ENCODE measurements at places on chromosomes 5 and 9.

DNA sequence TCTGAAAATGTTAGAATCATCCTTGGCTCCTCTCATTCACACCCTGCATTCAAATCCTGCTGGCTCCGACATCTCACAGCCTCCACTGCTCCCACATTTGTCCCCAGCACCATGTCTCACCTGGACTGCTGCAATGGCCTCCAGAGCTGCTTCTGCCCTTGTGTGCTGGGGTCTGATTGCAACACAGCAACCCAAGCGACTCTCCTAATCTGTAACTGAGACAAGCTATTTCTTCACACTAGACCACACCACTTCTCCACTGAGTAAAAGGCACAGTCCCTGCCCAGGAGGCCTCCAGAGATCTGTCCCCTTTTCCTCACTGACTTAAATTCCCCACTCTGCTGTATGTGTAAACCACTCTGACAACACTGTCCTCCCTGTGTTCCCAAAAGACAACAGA, 151.1 kb upstream of the TAS2R1 start:
- DNase-seq = no peak

DNA sequence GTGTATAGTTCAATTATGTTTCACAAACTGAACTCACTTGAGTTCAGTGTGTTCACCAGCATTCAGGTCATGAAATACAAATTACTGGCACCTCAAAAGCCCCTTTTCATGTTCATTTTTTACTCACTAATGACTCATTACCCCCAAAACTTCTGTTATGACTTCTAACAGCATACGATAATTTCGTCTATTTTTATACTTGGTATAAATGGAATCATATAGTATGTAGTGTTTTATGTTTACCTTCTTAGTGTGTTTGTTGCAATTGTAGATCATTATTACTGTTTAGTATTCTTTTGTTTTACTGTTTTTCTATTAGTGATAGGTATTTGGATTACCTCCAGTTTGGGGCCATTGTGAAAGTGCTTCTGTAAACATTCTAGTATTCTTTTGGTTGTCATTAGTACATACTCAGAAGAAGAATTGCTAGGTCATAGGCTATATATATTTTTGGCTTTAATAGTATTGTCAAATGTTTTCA, 33.4 kb downstream of the DDX4 start:
- no peak for DNase-seq

GRCh38 chr5:56985936-56986625, 34.2 kb upstream of the MIER3 start:
- no peak for DNase-seq

- no peak for DNase-seq
These were observed 1.9 kb upstream of the NDUFB6 start for GRCh38 chr9:32574858-32575257.

- DNase-seq = no peak
These were observed 54.8 kb upstream of the HMHB1 start for GRCh38 chr5:143757116-143757515.

DNA sequence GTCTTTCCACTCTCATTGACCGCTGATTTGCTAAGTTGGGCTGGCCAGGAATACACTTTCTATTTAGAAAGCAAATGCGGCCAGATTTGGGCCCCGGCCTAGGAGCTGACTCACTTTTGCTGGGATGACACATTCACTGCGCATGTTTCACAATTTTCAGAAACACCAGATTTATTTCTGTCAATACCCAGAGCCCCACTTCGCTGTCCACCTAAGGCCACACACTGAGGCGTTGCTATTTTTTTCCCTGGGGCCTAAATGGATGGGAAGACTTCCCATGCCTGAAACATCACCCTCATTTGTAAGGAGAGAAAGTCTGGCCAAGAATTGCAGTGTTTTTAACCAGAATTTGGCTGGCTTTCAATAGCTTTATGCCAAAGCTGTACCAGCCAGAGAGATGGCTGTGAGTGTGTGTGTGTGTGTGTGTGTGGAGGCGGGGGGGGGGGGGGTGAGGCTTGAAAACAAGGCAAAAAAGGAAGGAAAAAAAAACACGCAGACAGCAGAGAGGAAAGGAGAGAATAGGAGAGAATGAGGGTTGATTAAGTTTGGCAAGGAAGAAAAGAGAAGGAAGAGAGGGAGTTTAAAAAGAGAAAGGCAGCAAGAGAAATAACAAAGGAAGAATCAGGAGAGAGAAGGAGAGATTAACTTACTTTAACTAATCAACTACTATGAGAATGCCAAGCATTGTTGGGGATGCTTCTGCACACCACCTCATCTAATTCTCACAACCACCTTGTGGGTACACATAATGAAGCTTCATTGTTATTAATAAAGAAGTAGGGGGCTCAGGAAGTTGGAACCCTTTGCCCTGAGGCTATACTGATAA, 261.4 kb upstream of the KLF4 start:
- no peak for DNase-seq

GRCh38 chr5:176626876-176627236, 3.5 kb downstream of the SNCB start:
- DNase-seq = no peak

- no peak for DNase-seq
These were observed 97.6 kb downstream of the GNAQ start for GRCh38 chr9:77933976-77934375.

DNA sequence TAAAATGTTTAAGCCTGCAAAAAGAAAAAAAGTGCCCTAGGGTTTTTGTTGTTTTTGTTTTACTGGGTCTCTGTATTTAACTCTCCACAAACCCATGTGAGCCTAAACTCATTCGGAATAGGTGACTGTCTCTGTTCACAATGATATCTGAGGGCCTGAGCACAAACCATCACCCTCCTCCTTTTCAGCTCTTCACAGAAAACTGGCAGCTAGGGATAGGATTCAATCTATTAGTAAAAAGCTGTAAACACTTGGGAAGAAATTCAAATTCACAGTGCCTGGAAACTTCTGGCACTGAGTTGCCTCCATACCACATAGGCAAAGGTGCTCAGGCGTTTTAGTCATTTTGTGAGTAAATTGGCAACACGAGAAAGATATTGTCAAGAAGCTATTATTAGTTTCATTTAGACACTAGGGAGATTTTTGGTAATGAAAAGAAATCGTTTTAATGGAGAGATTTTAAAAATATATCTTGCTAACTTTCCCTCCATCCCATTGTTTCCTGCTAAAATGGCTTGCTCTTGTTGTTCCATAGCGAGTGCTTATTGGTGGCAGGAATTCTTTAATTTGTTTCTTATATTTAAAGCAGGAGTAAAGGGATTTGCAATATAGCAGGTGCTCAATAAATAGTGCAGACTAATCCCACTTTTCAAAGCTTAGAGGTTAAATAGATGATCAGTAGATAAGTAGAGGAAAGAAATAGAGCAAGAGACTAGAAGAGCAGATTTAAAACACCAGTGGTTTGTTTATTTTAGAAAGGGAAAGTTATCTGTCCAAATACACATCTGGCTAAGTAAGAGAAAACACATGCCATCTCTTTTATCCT, 9.7 kb downstream of the FOXD1 start:
- no peak for DNase-seq

DNA sequence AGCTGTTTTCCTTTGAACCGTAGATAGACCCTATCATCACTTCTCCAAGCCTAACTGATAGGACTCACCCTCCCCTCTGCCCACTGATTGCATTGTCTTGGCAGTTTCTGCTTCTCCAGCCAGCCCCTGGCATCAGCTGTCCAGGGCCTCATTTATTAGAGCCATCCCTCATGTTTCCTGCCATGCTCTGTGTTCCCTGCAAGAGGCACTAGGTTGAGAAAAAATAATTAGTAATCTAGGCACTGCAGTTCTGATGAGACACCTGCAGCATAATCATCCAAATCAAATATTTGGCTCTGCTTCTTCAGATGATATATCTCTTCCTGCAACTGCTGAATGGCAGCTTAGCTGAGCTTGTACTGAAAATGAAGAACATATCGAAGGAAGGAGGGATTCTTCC, 303.0 kb upstream of the TLE4 start:
- DNase-seq = no peak

- no peak for DNase-seq
These were observed 1978.6 kb upstream of the CDH6 start for GRCh38 chr5:29214839-29215238.

- no peak for DNase-seq
These were observed 420.8 kb upstream of the IRX4 start for GRCh38 chr5:2303431-2304100.

DNA sequence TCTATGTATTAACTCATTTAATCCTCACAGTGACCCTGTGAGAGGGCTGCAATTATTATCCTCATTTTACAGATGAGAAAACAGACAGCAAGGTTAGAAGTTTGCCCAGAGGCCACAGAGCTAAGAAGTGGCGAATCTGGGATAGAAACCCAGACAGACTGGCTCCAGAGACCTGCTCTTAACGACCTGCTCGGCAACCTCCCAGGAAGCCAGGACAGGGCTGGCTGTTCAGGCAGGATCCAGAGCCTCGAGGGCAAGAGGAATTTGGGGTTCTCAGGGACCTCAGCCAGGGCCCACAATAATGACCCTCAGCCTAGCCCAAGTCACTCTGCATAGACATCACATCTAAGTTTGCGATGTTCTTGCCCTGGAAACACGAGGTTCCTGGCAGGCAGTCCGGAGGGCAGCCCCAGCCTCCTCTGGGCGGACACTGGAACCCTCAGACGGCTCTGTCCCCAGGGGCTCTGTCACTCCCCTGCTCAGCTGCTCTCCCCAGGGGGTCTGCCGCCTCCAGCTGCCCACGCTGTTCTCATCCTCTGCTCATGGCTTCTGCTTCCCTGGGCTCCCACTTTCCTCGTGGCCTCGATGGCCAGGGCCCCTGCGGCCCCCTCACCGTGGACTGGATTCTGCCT, 138.5 kb upstream of the ERCC6L2 start:
- no peak for DNase-seq

DNA sequence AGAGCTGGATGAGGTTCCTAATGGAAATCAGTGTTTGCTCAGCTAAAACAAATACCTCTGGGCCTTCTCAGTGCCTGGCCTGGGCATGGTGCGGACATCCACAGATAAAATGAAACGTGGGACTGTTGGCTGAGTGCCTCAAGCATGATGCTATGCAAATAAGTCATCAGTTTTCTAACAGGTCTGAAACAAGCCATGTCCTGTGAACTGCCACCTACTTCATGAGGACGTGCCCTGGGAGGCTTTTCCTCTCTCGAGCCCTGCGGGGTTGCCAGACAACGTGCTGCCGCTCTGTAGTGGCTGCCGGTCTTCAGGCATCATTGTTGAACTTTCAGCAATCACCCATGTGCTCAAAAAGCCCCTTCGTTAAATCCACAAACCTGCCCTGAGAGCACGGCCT, 240.4 kb upstream of the IRX2 start:
- DNase-seq = no peak

DNA sequence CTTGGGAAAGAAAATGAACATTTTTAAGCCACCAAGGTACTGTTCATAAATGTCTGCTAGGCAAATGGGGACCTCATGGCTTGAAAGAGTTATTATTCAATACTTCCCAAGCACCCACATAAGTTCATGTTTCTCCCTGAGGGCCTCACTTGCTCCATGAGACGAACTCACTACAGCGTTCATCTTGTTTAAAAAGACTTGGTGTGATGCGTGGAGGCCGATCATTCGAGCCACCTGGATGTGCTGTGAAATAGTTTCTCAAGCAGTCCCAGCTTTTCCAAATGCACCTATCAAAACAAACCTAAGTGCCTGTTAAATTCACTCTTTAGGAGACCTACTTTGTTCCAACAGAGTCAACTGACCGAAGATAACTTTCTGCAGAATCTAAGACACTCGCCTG, 103.2 kb downstream of the LHFPL2 start:
- no peak for DNase-seq

DNA sequence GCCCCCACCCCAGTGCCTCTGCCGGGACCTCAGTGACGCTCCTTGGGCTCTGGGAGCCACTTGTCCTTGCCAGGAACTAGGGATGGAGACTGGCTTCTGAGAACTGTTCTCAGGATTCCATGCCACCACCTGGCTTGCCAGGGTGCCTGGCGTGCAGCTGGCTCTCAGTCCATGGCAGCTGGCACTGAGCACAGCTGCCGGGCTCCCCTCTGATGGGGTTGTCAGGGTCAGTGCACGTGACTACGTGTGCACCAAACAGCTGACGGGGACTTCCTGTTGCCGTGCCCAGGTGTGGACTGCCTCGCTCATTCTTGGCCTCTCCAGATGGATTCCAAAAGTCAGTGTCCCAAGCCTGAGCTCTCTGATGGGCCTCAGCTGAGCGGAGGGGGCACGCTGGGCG, 9.4 kb downstream of the KCNT1 start:
- no peak for DNase-seq

DNA sequence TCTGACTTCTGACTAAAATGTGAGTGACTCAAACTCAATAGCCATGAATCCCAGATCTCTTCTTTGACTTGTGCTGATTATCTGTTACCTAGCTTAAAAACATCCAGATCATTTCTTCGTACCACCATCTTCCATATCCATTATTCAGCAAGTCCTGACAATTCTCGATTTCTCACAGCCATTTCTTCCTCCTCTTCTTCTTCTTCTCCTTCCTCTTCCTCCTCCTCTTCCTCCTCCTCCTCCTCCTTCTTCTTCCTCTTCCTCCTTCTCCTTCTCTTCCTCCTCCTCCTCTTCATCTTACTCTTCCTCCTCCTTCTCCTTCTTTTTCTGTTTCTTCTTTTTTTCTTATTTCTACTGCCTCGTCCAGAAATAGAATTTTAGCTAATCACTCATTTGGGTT, 77.0 kb upstream of the MAP1B start:
- no peak for DNase-seq

- DNase-seq = no peak
These were observed 46.4 kb downstream of the ERMP1 start for GRCh38 chr9:5786370-5787127.

DNA sequence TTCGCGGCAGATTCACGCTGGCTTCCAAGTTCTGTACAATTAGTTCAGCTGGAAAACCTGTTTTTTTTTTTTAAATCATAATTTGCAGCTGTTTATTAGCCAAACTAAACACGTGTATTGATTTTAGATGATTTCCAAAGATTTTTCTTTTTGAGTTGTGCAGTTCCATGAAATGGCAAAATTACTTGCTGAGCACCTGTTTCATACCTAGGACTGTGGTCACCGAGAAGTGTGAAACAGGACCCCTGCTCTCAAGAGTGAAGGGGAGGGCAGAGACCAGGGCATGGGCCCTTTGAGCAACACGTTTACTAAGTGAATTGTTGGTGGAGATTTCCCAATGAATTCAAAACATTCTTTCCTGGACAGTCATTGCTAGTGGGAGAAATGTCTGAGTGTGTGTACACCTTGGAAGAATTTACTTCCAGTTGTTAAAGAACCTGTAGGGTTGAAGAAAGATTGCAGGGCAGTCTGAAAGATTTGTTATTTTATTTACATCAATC, 688 bp downstream of the SNX24 start:
- no peak for DNase-seq

- DNase-seq = no peak
These were observed 1.3 kb downstream of the PPP2R2B start for GRCh38 chr5:146877178-146877681.

- DNase-seq = no peak
These were observed 30.2 kb upstream of the CCNG1 start for GRCh38 chr5:163407034-163407655.

- no peak for DNase-seq
These were observed 50.3 kb downstream of the GNAQ start for GRCh38 chr9:77981332-77981731.
